Retinal pigment epithelial cell (primary cell): ENCODE measurements at places on chromosomes 11 and 22.
A peak's percentile ranks its signal among the peaks of the same experiment; 100 is the strongest.

- no peak for DNase-seq
Observed at GRCh38 chr11:16081382-16082094, 274.8 kb downstream of the SOX6 start.

GRCh38 chr11:129146191-129146590 lies 45.9 kb downstream of the ARHGAP32 start:
- DNase-seq = peak; percentile 22

GRCh38 chr22:39236321-39237317 lies 8.2 kb downstream of the PDGFB start:
- DNase-seq = no peak

- DNase-seq = no peak
Observed at GRCh38 chr11:126738295-126739031, 262.1 kb downstream of the KIRREL3 start.

- DNase-seq = no peak
Observed at GRCh38 chr11:70247042-70247709, 23.3 kb upstream of the PPFIA1 start.

GRCh38 chr11:76233196-76233921 lies 27.1 kb upstream of the WNT11 start:
- DNase-seq = no peak

DNA sequence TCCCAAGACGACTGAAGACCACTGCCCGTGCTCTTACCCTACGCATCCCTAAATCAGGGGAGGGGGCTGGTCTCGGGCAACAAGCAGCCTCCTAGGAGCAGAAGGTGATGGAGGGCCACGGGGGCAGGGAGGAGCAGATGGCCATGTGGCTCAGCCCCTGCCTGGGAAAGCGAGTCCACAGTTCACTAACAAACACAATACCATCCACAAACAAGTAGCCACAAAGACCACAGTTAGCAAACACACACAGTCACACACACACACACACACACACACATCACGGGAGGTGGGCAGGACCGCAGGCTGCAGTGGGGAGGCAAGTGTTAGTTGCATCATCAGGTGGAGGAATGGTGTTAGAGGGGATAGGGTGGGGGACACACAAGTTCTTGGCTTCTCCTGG lies 13.2 kb upstream of the FXYD2 start:
- DNase-seq = no peak

GRCh38 chr11:94790661-94791180 lies 22.6 kb downstream of the AMOTL1 start:
- DNase-seq = no peak

DNA sequence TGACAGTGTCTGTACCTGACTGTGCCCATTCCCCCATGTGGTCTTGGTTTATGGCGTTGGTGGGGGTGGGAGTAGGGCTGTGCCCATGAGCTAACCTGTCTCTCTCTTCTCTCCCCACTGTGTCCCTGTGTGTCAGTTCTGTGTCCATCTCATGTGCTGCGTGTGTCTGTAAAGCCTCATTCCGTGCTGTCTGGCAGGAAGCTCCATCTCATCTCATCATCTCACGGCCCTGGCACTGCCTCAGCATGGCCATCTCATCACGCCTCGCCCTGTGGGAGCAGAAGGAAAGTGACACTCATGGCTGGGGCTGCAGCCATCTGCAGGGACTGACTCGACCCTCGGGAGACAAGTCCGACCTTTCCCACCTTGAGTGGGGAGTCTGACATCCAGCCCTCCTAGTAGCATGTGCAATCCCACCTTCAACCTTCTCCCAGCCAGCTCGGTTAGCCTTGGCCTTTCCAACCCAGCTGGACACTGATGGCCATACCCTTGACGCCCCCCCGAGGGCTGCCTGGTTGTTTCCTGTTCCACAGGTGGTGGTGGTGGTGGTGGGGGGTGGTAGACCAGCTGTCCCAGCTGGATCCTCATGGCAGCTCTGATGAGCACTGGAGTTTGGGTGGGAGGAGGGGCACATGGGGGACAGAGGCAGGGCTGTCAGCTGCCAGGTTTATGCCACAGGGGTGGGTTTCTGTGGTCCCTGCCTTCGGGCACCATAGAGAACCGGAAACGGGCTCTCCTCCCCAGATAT lies 19.0 kb downstream of the MYO18B start:
- no peak for DNase-seq

GRCh38 chr11:13767471-13767870 lies 99.0 kb downstream of the FAR1 start:
- DNase-seq = no peak

GRCh38 chr11:96038046-96038445 lies 114.1 kb upstream of the MTMR2 start:
- no peak for DNase-seq

GRCh38 chr11:37076866-37077265 lies 478.8 kb upstream of the RAG2 start:
- no peak for DNase-seq

- no peak for DNase-seq
Observed at GRCh38 chr11:45761659-45762058, 43.3 kb upstream of the SLC35C1 start.

- DNase-seq = no peak
Observed at GRCh38 chr22:47309476-47309875, 547.0 kb downstream of the TBC1D22A start.

DNA sequence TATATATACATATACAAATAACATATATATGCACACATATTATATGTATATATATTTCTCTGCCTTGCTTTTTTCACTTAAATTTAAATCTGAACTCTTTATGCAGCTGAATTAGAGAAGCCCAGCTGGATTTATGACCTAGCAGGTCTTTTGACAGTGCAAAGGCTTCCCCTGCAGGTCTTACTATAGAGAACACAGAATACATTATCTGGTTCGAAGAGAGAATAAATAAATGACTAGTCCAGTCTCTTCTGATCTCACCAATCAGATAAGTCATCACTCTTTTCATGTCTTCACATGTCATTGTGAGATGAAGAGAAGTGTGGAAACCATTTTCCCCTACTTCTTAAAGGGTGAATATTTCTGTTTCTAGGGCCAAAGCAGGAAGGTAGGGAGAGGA lies 58.2 kb downstream of the OR10A6 start:
- no peak for DNase-seq

GRCh38 chr11:130448416-130449309 lies at the start of gene ADAMTS15:
ADAMTS15 (plus strand) TSS chr11:130448645; CDS start chr11:130448974, 329 bp downstream.
- peak; percentile 61 for DNase-seq

GRCh38 chr22:42331014-42331413 lies 60.6 kb upstream of the TCF20 start:
- DNase-seq = no peak

GRCh38 chr11:124646148-124646547 lies 23.5 kb downstream of the TBRG1 start:
- DNase-seq = no peak

DNA sequence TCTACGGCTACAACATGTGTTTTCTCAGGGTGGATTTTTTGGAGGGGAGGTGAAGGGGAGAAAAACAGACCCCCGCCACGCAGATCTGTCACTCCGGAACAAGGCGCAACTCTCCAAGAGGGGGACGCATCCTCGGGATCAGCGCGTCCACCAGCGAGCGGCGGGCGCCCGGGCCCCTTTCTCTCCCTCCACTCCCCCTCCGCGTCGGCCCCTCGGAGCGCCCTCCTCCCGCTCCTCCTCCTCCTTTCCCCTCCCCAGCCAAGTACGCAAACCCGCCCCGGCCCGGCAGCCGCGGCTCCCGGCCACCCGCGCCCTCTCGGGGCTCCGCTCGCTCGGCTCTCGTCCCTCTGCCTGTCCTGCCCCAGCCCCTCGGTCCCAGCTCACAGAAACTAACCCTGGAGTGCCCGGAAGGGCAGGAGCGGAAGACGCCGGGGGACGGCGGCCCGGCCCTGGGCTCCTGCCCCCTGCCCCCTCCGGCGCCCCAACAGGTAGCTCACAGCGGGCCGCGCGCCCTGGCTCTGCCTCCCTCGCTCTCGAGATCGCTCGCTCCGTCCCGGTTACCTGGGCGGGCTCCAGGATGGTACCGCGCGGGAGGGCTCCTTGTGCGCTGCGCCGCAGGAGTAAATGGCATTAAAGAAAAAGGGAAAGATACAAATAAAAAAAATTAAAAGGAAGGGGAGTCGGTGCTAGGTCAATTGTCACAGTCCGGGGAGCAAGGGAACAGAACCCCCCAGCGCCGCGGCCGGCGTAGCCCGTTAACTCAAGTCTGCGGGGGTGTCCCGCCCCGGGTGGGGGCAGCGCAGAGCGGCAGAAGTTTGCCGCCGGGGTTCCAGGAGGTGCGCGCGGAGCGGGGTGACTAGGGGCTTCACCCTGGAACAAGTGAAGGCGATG lies 131.4 kb upstream of the C11orf58 start:
- no peak for DNase-seq

DNA sequence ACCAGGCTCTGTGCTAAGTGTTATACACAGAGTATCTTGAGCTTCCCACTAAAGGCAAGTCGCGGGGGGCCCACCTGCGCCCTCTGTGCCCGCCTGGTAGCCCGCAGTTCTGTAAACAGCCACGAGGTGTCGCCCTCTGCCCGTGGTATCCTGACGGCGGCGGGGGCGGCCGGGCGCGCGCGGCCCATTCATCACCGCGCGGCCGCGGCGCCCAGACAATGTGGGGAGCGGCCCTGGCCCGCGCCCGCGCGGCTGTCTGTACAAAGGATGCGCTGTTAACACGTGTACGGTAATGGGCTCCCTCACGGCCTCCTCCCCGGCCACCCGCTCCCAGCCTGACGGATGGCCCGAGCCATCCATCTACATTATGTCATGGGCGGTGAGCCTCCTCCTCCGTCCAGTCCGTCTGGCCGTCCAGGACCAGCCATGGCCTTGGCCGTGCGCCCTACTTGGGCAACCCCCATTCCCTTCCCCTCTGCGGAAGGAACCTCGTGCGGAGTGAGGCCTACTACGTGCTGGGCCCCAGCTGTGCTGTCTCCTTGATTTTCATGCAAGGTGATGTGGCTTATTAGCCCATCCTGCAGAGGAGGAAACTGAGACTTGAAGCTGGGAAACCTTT lies 99.4 kb downstream of the MIAT start:
- DNase-seq = no peak

GRCh38 chr11:102476069-102476468 lies 23.5 kb upstream of the TMEM123 start:
- DNase-seq = no peak

DNA sequence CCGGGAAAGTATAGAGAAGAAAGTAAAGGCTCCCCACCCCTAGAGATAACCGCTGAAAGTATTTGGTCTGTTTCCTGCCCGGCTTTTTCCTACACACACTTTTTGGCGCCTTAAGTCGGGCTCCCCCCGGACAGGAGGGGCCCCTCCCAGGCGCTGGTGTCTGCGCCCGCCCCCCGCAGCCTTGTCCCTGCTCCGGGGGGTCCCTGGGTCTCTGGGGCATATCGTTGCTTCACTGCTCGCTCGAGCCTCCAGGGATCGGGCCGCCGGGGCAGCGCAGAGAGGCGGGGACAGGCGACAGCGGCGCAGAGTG lies 928 bp upstream of the CRACR2B start:
- no peak for DNase-seq

- no peak for DNase-seq
Observed at GRCh38 chr11:37817727-37818270, 1219.8 kb upstream of the RAG2 start.

DNA sequence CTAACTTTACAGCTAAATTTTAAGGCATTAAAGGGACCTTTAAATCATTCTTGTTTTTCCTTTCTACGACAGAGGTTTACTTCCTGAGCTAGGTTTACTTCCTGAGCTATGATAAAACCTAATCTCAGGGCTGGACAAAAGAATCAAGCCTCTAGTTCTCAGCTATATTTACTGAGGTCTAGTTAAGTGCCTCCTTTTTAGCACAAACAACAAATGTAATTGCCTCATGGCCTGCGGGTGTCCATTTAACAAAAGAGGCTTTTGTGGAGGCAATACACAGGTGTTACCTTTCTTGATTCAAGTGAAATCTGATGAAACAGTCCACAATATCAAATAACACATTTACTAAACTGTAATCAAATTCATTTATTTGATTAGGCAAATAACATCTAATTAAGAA lies 67.3 kb downstream of the IMMP1L start:
- no peak for DNase-seq

GRCh38 chr11:29879560-29879959 lies 137.3 kb downstream of the KCNA4 start:
- no peak for DNase-seq

DNA sequence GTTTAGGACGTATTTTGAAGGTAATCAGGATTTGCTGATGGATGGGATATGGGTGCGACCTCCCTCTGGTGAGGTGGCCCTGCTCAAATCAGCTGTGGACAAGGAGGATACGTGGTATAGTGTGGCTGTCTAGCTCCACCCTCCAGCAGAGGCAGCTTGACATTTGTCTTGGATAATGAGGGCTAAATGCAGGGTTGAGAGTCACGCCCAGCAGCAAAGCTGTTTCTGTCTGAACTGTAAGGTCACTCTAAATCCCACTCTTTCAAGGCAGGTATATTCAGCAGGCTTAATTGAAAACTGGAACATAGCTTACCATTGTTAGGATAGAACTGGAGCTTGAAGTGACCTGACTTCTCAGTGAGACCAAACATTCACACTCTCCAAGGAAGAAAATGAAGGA lies 98.7 kb downstream of the SWAP70 start:
- no peak for DNase-seq
